ENCODE measurements at places on chromosomes 4 and X.

GRCh38 chr4:85058551-85058950 lies 92.1 kb upstream of the WDFY3 start:
- DNase-seq, result peak; percentile 2

DNA sequence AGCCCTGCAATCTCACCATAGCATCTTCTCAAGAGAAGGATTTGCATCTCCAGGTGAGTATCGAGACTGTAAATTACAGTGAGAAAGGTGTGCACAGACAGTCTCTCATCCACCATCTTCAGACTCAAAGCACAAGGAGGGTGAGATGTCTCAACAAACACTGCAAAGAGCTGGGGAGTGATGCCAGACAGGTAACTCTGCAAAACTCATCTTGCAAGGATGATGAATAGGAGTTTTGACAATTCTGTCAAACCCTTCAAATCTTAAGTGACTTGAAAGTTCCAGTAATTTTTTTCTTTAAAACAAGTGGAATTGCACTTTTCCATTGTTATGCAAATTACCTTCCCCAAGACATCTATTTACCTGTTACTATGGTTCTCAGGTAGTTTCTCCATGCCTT lies 277.2 kb upstream of the VCX3A start:
- no peak for DNase-seq

DNA sequence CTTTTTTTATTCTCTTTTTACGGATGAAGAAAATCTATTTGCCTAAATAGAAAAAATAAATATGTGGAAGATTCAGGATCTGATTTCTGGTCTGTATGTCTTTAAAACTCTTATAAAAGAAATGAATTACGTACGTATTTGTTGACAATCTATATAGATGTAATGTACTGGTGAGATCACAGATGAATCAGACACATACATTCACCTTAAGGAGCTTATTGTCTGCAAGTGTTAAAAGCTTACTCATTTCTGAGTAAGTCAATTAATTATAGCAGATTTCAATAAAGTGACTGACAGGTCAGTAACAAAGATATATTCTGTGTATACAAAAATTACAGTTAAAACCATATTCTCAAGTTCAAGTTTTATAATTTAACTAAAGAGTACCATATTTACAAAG lies 66.6 kb upstream of the NAF1 start:
- DNase-seq, result no peak

- DNase-seq, result peak; percentile 29
Measured at GRCh38 chr4:102439812-102440211, 61.3 kb upstream of the NFKB1 start.

DNA sequence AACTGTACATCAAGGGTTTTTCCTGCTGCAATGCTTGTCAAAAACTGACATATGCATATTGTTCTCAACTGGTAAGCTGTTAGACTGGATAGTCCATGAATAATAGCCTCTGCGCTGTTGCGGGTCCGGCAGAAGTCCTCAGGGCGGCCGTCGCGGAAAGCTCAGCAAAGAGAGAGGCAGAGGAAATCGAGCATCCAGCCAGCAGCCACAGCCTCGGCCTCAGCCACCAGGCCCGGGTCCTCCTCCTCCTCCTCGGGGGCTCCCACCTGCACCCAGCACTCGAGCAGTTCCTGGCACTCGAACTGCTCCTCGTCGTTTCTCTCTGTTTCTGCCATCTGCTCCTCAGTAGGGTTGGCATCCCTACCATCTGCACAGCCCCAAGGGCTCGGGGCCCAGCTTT lies 53.7 kb downstream of the UPRT start:
- DNase-seq, result no peak

DNA sequence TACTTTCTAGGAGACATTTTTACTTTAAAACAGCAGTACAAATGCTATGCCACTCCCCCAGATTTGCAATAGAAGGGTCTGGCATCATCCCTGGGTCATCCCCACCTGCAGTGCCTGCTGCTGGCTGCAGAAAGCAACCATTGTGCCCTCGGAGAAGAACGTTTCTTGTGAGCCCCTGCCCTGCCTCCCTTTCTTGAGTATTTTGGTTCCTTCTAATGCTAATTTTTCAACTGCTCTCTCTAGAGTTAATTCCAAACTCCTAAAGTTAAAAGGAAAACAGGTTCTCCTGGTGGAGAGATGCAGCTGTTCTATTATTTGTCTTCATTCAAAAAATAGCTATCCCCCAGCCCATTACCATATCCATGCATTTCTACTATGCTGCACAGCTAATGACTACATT lies 107.1 kb downstream of the IDS start:
- no peak for DNase-seq

- no peak for DNase-seq
Measured at GRCh38 chr4:8322794-8323704, 53.5 kb downstream of the HTRA3 start.

DNA sequence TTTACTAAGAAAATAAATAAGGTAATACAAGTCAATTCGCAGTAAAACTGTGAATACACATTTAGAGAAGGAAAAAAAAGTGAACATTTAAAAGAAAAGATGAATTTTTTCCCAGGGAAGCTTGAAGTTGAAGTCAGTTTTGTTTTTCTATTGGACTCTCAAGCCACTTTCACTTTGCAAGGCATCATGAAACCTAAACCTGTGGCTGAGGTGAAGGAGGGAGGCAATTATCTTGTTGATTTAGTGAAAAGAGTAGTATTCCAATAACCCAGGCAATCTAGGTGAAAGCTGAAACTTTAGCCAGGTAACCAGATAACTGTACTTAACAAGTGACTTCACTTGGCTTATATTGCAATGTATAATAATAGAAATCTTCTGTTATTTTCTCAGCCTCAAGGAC lies 138.6 kb downstream of the HDX start:
- no peak for DNase-seq

DNA sequence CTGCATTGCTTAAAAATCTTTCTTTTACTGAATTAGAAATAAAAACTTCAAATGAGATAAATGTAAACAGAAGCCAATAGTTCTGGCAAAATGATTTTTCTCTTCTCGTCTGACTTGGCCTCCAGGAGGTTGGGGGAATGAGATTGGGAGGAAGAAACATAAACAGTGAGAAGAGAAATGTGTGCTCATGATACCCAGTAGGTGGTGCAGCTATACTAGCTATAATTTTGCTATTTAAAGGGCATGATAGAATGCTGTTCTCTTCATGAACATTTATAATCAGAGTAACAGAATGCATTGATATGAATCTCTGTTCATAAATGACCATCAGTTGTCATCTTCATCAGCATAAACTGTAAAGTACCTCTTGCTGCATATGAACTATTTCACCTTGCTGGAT lies 85.5 kb downstream of the TACR3 start:
- no peak for DNase-seq

DNA sequence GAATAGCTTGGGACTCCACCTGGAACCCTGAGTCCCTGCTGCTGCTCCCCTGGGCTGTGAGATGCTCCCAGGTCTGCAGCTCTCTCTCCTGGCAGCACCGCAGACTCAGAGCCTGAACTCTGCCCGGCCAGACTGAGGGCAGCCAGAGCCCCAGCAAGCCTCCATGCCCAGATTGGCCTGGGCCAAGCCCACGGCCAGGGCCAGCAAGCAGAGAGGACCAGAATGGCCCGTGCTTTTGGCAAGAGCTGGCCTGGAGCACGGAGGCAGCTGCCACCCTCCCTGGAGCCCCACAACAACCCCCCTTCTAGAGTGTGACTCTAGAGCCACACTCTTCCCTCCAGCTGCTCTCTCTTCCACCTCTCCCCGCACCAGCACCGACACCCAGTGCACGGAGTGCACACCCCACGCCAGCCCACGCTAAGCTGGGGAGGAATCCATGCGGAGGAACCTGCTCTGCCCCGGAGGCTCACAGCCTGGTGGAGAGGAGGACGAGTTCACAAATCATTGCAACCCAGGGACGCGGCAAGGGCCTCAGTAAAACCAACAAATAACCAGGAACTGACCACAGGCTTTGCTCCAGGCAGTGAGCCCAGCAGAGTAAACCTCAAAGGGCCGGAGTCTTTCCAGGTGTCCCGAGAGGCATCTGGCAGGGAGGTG lies 110.3 kb downstream of the HMX1 start:
- DNase-seq, result no peak

- no peak for DNase-seq
Measured at GRCh38 chr4:119315036-119315435, 6.9 kb downstream of the FABP2 start.

- no peak for DNase-seq
Measured at GRCh38 chr4:8617486-8618040, 25.0 kb downstream of the CPZ start.

- DNase-seq, result no peak
Measured at GRCh38 chrX:136473663-136474062, 14.1 kb upstream of the BRS3 start.

DNA sequence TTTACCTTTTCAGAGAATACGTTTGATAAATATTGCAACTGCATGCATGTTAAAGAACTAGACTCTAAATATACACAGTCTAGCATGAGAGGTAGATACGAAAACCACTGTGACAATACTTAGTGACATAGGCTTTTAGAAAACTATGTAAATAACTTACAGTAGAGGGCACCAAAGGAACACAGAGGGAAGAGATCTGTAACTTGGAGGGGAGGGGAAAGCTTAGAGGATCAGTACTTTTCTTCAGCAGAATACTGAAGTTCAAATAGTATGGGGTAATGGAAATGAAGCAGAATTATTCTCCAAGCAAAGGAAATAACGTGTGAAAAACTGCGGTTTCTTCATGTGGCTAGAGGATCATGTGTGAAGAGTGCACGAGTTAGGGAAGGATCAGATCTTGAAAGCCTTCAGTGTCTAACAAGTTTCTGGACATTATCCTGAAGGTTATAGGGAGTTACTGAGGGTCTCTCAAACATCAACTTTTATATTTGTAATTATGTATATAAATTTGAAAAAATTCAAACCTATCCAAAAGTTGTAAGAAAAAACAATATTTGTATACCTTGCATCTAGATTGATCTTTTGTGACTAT lies 264.3 kb downstream of the NPFFR2 start:
- DNase-seq, result peak; percentile 6

DNA sequence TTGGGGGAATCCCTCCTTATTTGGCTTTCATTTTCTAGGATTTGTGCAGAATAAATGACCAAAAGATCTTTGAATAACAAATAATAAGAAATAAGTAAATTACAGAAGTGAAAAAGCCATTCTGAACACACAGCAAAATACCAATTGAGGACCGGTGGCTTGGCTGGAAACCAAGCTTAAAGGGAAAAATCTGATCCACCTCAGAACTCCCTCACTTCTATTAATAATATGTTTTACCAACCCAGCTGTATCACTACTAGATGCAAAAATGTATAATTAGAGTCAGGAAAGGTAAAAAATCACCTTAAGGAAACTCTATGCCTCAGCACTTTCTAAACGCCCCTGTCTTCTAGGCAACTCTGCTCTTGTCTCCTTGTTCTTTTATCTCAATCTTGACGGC lies 77.3 kb downstream of the TSPAN5 start:
- no peak for DNase-seq

DNA sequence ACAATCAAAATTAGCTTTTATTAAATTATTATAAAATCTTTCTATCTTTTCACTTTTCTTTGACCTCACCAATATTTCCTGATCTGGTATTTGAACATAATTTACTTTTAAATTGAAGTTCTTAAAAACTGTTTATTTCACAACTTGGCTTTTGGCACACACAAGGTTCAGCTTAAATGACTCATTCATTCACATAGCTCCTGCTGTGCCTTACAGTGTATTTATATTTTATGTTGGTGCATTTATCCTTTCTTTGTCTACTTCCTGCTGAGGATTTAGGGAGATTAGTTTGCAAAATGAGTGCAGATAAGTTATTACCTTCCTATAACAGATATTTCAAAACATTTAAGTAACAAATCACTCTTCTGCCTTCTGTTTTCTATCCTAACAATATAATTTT lies 430.6 kb downstream of the DTHD1 start:
- DNase-seq, result no peak

DNA sequence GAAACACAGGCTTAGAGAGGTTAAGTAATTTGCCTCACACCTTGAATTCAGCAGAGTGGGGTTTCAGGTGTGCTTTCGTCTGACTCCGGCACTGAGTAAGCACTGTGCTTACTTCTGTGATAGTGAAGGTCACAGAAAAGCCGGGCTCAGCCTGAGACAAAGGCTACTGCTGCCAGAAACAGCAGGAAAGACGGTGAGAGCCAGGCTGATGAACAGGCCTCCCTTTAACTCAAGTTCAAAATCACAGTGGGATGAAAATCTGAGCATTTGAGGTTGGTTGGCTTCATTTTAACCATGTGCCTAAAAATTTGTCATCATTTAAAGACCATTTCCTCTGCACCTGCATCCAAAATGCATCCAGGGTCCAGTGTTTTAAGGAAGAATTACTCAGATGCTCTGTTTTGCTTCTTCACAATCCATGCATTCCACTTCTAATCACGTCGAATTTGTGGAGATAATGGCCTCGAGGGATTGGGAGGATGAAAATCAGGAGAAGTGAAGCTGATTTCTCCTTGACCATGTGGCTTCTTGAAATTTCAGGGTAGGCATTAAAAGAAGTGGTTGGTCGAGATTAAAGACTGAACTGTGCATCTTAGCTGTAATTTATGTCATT lies 121.2 kb upstream of the LNX1 start:
- no peak for DNase-seq

DNA sequence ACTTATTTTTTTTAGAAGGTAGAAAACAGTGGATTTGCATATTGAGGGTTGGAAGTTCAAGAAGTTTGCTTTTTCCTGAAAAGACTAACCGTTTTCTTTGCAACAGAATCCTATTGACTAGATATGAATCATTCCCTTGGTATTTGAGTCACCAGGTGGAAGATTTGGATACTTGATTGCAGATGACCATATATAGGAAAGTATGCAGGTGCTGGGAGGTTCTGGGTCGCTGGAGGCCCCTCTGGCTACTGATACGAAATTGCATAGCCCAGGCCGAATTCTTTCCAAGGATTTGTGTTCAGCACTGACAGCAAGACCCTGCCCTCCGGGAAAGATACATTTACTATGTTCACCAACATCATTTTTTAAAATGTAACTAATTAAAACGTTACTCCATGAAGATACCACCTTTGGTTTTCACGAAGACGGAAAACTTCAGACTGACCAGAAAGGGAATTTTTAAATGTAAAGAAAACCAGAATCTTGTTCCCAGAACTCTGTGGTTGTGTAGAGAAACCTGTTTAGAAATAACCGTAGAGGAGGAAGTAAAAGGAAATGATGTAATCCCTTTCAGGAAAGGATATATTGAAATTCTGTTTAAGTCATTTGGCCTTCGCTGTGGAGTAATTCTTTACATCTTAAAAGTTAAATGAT lies 946 bp downstream of the ANXA3 start:
- peak; percentile 87 for DNase-seq

GRCh38 chrX:56726605-56727004 lies 2.4 kb upstream of the NBDY start:
- no peak for DNase-seq

DNA sequence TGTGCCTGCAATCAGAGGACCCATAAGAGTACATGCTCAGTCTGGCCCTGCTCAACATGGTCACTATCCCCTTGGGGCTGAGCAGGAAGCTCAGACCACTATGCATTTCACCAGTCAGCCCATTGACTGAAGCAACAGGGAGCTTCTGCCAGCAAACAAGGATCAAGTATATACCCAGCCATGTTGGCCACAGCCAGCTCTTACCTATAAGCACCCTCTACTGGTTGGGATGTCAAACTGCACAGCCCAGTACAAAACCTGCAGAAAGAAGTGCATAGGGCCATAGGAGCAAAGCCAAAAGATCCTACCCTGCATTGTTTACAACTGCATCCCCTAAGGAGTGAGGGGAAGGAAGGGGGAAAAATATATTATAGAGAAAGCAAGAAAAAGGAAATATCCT lies 214.4 kb upstream of the CPEB2 start:
- DNase-seq, result no peak
